ENCODE measurements at places on chromosomes 2 and 18. TPM values are rescaled to one million over a fixed set of nuclear protein-coding genes. Genes with fewer than 3 reads are reported as not detected.

GRCh38 chr2:199458009-199458805, 468 bp upstream of the SATB2 start:
- peak overlapping the region; percentile 75 for H3K4me3 ChIP-seq
- H3K4me1 ChIP-seq: no peaks in the 10 kb centered on the region
- peak; percentile 55 for DNase-seq
- H3K27me3 ChIP-seq: no peaks in the 10 kb centered on the region

SERPINB4 gene
- total RNA-seq: not detected

FIGN gene
- total RNA-seq: 27.8 TPM

GRCh38 chr18:79400091-79400590, 4.4 kb downstream of the NFATC1 start:
- no peaks in the 10 kb centered on the region for H3K36me3 ChIP-seq
- H3K27me3 ChIP-seq: no peaks in the 10 kb centered on the region

DNA sequence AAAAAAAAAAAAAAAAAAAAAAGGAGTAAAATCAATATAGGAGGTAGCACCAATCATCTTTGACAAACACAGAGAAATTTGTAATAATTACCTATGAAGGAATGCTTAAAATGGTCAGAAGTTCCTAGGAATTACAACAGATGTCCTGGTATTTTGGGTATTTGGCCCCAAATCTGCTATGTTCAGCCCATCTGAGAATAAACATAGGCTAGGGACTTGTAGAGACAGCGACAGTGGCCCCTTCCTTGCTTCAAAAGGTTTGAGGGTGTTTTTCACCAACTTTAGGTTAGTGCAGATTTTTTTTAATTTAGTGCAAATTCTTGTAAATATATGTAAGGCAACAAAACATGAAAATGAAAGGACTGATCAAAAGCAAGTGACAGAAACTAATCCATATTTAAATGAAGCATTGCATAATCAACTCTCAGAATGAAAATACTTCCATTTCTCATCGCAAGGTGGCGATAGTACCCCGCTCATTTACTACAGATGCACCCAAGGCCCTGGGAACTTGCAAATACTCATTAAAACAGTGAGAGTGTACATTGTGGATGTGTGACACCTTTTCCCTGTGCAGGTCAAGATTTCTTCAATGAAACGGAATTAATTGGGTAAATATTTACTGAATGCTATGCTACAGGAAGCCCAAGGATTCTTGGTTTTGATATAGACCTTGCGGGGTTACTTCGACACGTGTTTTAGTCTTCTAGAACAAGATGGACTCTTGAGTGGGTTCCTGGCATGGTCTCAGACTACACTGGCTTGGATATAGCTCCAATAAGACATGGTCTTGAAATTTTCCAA, 44.6 kb downstream of the FAM124B start:
- DNase-seq: no peak
- H3K4me3 ChIP-seq: no peak overlapping the region
- no peak overlapping the region for H3K27ac ChIP-seq
- H3K27me3 ChIP-seq: no peaks in the 10 kb centered on the region
- H3K36me3 ChIP-seq: no peaks in the 10 kb centered on the region
- no peaks in the 10 kb centered on the region for H3K4me1 ChIP-seq

CAPN14 gene
- total RNA-seq: 0.21 TPM

GRCh38 chr2:76953733-76954347, 568.3 kb downstream of the LRRTM4 start:
- no peaks in the 10 kb centered on the region for H3K36me3 ChIP-seq
- no peaks in the 10 kb centered on the region for H3K4me1 ChIP-seq
- no peak overlapping the region for H3K27ac ChIP-seq
- H3K27me3 ChIP-seq: no peaks in the 10 kb centered on the region
- no peak for DNase-seq

GRCh38 chr2:195945056-195945455, 123.6 kb downstream of the DNAH7 start:
- H3K27me3 ChIP-seq: no peaks in the 10 kb centered on the region
- no peak for DNase-seq
- H3K4me3 ChIP-seq: no peak overlapping the region
- H3K4me1 ChIP-seq: no peaks in the 10 kb centered on the region
- H3K27ac ChIP-seq: no peak overlapping the region

DNA sequence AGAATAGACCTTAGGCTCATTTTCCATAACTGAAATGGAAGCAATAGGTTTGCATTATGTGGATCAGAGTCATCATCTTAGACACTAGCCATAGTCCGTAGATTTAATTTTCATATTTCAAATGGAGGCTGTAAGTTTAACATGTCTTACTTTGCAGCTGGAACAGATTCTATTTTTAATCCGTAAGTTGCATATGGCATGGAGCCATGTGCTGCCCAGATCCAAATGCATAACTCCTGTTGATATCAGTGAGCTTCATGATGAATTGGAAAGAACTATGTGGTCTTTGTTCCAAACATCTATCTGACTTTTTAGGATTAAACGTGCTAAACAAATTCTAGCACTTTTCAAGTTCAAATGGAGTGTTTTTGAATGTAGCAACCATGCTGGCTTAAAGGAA, 43.4 kb downstream of the MEIS1 start:
- H3K4me1 ChIP-seq: peaks cover 6% of the 10 kb centered on the region
- no peak for DNase-seq
- peak overlapping the region; percentile 36 for H3K27ac ChIP-seq

- no peaks in the 10 kb centered on the region for H3K27me3 ChIP-seq
- no peak overlapping the region for H3K27ac ChIP-seq
- no peaks in the 10 kb centered on the region for H3K36me3 ChIP-seq
- H3K4me1 ChIP-seq: no peaks in the 10 kb centered on the region
Measured at GRCh38 chr2:65464604-65465003, 32.2 kb upstream of the SPRED2 start.

GRCh38 chr2:170237572-170238120, 59.7 kb downstream of the MYO3B start:
- H3K27me3 ChIP-seq: no peaks in the 10 kb centered on the region
- no peaks in the 10 kb centered on the region for H3K36me3 ChIP-seq
- H3K4me3 ChIP-seq: no peak overlapping the region
- no peak for DNase-seq
- H3K4me1 ChIP-seq: no peaks in the 10 kb centered on the region

- H3K4me3 ChIP-seq: no peak overlapping the region
- no peaks in the 10 kb centered on the region for H3K36me3 ChIP-seq
- peak; percentile 42 for DNase-seq
- H3K27ac ChIP-seq: no peak overlapping the region
Measured at GRCh38 chr2:26491563-26492167, 13.7 kb upstream of the OTOF start.

DNA sequence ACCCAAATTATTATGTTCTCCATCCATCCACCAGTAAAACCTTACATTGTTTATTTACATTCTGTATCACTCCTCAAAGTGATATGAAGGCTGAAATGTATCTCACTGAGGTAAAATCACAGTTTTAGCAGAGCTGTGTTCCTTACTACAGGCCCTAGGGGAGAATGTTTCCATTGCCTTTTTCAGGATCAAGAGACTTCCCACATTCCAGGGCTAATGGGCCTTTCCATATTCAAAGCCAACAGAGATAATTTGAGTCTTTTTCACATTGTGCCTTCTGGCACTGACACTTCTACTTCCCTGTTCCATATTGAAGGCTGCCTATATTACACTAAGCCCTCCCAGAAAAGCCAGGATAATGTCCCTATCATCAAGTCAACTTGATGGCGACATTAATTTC, 20.0 kb downstream of the NETO1 start:
- no peak overlapping the region for H3K27ac ChIP-seq
- H3K27me3 ChIP-seq: no peaks in the 10 kb centered on the region
- H3K4me3 ChIP-seq: no peak overlapping the region
- no peaks in the 10 kb centered on the region for H3K36me3 ChIP-seq
- DNase-seq: no peak
- no peaks in the 10 kb centered on the region for H3K4me1 ChIP-seq

GRCh38 chr2:238280083-238280825, 8.2 kb downstream of the PER2 start:
- no peak overlapping the region for H3K27ac ChIP-seq
- no peaks in the 10 kb centered on the region for H3K36me3 ChIP-seq
- DNase-seq: no peak
- H3K4me3 ChIP-seq: no peak overlapping the region

- H3K4me1 ChIP-seq: no peaks in the 10 kb centered on the region
- no peaks in the 10 kb centered on the region for H3K36me3 ChIP-seq
- no peak overlapping the region for H3K4me3 ChIP-seq
- H3K27ac ChIP-seq: no peak overlapping the region
- DNase-seq: no peak
- no peaks in the 10 kb centered on the region for H3K27me3 ChIP-seq
Measured at GRCh38 chr18:54558609-54559585, 32.1 kb upstream of the DYNAP start.

- H3K27ac ChIP-seq: no peak overlapping the region
- peaks cover 3% of the 10 kb centered on the region for H3K4me1 ChIP-seq
- H3K36me3 ChIP-seq: no peaks in the 10 kb centered on the region
- H3K27me3 ChIP-seq: no peaks in the 10 kb centered on the region
Measured at GRCh38 chr2:177394594-177394973, 2.0 kb downstream of the AGPS start.

MSGN1 gene
- total RNA-seq: not detected

GRCh38 chr2:129929321-129930290, 49.9 kb upstream of the RAB6C start:
- no peak overlapping the region for H3K27ac ChIP-seq
- no peaks in the 10 kb centered on the region for H3K27me3 ChIP-seq
- no peak overlapping the region for H3K4me3 ChIP-seq
- no peaks in the 10 kb centered on the region for H3K36me3 ChIP-seq

DNA sequence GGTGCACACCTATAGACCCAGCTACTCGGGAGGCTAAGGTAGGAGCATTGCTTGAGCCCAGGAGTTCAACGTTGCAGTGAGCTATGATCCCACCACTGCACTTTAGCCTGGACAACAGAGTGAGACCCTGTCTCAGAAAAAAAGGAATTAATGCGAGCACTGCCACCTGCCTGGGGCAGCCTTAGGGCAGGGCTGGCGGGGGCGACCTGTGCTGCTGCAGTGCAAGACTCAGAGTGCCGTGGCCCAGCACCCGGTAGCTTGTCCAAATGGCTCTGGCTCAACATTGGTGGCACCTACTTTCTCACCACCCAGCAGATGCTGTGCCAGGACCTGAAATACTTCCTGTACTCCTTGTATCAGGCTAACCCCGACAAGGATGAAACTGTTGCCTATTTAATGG, 30.2 kb downstream of the STK25 start:
- H3K36me3 ChIP-seq: peaks cover 4% of the 10 kb centered on the region
- no peaks in the 10 kb centered on the region for H3K4me1 ChIP-seq
- H3K27me3 ChIP-seq: no peaks in the 10 kb centered on the region
- no peak overlapping the region for H3K27ac ChIP-seq

DNA sequence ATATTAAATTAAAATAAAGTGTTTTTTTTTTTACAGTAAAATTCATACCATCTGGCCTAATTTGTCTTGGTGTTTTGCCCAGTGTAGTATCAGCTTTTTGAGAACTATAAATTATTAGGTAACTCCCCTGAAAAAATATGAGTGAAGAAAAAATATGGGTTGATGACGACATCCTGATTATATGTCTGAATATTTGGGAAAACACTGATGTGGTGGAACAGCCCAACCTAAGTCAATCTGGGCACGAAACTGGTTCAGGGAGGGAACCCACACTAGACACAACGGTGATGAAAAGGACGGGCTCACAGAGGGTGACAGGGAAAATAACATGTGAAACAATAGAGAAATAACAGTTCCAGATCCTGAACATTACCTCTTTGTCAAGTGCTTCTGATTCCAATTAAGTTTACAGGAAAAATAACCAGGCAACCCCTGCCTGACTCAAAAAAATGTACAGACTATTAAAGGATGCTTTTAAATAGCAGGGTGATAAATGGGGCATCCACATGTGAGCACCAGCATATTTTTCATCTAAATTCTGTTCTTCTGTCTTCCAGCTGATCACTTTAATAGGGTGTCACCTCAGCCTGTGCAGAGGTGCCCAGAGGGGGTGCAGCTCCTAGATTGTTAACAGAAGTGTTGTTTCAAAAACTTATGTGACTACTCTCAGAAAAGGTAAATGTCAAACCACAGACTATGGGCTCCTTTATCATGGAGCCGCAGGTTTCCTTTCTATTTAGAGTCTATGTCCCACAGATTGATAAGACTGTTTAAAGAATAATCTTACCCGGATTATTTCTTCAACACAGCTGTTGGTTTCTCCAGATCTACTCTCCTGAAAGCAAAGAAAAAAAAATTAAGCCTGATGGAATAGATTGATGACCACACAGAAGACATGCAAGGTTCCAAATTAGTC, 305.4 kb downstream of the AFF3 start:
- H3K27ac ChIP-seq: no peak overlapping the region
- no peaks in the 10 kb centered on the region for H3K36me3 ChIP-seq
- H3K4me3 ChIP-seq: no peak overlapping the region
- DNase-seq: no peak
- H3K4me1 ChIP-seq: no peaks in the 10 kb centered on the region

ALPP gene
- total RNA-seq: not detected

GRCh38 chr2:75098856-75099255, 100.5 kb downstream of the TACR1 start:
- H3K36me3 ChIP-seq: no peaks in the 10 kb centered on the region
- no peak overlapping the region for H3K4me3 ChIP-seq
- H3K4me1 ChIP-seq: no peaks in the 10 kb centered on the region
- no peaks in the 10 kb centered on the region for H3K27me3 ChIP-seq
- no peak for DNase-seq
- no peak overlapping the region for H3K27ac ChIP-seq

DNA sequence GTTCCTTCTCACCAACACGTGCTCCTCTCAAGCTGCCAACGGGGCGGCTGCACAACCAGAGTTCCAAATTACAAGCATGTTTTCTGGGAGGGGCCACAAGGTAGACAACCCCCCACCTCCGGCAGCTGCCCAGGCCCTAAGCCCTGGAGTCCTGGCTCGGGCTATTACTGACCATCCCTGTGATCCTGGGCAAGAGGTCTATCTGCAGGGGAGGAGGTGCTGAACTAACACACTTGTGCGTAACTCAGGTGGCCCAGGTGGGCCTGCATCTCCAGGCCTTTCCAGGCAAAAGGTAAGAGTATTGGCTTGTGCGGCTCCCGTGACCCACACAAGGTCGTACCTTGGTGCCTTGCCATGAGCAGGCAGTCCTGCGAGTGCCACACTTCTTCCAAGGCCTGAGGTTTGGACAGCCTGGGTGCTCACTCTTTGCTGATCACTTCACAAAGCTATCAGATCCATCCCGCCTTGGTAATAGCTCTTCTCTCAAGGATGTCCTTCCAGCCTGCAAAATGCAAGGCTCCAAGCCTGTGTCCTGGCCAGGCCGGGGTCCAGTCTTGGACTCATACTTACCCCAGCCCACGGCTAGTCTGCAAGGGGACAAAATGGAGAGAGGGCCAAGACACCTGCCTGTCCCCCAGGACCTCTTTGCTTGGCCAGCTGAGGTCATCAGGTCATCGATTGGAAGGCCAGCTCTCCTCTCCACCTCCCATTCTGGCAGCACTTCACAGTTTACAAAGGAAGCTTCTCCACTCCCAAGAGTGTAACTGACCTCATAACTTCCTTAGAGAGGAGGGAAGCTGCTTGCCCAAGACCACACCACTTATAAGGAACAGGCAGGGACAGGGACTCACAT, 33.9 kb downstream of the ADRA2B start:
- H3K4me1 ChIP-seq: no peaks in the 10 kb centered on the region
- H3K27me3 ChIP-seq: no peaks in the 10 kb centered on the region
- H3K36me3 ChIP-seq: no peaks in the 10 kb centered on the region
- H3K4me3 ChIP-seq: no peak overlapping the region
- H3K27ac ChIP-seq: peak overlapping the region; percentile 19

AMER3 gene
- total RNA-seq: not detected

GRCh38 chr2:69003731-69004130, 9.2 kb upstream of the ANTXR1 start:
- H3K4me3 ChIP-seq: no peak overlapping the region
- H3K36me3 ChIP-seq: no peaks in the 10 kb centered on the region
- H3K27ac ChIP-seq: no peak overlapping the region
- no peak for DNase-seq
- H3K4me1 ChIP-seq: peaks cover 3% of the 10 kb centered on the region

CCDC74B gene
- 1.3 TPM for total RNA-seq
